T-helper 17 cell (primary cell): ENCODE measurements at places on chromosomes 4 and X.

GRCh38 chrX:85378461-85378860 lies 1.0 kb downstream of the POF1B start:
- no peak for DNase-seq

- no peak for DNase-seq
Observed at GRCh38 chr4:185139736-185140135, 3.3 kb upstream of the SLC25A4 start.

DNA sequence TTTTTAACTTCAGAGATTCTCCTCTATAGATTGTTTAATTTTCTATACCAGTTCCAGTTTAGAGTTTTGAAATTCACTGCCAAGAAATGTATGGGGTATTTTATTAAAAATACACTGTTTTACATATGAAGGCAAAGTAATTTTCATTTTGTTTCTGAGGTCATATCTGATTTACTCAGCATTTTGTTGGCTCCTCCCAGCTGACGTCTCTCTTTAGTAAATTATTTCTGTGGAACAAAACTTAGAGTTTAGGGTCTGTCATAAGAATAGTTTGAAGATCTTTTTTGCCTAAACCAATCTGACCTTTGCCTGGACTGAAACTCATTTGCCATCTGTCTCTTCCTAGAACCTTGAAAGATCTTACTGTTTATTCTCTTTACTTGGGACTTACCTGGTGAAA lies 16.9 kb downstream of the FNIP2 start:
- no peak for DNase-seq

GRCh38 chr4:77493120-77493752 lies 112.4 kb upstream of the CXCL13 start:
- no peak for DNase-seq

DNA sequence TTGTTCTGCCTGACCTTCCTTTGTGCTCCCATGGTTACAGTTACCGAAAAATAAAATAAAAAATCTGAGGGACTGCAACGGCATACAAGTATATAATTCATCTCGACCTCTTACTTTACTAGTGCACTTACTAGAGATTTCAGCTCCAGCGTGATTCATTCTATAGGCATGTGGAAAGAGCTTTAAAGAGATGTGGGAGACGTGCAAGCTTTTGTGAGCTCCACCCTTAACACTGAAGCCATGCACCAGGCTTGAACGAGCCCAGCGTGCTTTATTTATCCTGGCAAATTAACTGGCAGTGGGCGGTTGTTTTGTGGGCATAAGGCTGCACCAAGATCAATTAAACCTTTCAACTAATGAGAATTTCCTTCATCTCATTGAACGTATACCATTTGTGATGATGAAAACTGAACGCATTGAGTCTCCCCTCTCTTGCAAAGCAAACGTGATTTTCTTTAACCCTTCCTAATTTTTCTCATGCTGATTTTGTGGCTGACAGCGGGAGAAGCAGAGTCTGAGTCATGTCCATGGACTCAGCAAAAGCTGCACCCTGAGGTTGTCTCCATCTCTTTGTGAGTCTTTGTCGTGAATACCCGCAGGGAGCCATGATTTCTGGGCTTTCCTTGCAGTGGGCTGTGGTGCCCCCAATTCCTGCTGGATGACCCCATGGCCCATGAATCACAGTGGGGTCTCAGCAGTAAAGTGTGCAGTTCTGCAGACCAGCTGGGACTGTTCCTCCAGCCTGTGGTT lies 60.1 kb downstream of the MXRA5 start:
- DNase-seq = no peak

DNA sequence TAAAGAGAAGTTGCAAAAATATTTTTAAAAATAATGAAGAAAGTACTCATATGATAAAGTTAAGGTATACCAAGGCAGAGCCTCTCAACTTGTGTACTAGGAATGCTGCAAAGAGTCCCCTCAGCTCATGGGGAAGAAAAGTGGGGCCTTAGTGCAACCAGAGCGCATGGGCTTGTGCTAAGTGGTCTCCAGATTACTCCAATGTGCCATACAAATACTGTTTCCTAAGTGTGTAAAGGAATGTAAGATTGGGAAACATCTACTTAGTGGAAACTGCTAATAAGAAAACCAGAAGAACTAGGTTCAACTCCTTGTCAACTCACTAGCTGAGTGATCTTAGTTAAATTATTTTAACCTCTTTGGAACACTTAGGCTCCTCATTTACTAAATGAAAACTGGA lies 39.1 kb downstream of the NAF1 start:
- DNase-seq = no peak

DNA sequence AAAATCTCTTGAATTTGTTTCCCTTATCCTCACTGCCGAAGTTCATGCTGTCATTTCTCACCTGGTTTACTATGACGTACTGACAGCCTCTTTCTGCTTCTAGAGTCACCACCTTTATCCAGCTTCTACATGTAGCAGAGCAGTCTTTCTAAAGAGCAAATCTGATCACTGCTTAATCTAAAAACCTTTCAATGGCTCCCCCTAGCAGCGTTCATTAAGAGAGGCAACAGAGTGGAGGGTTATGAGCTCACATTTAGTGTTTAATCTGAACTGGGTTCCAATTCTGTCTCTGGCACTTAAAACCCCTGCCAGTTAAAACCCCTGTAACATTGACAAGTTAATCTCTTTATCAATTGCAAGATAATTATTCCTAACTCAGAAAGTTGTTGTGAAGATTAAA lies 4.4 kb downstream of the RBPJ start:
- DNase-seq = no peak

- DNase-seq = no peak
Observed at GRCh38 chr4:156888762-156889161, 82.8 kb downstream of the PDGFC start.

- no peak for DNase-seq
Observed at GRCh38 chr4:6907658-6908191, 1.9 kb upstream of the TBC1D14 start.

DNA sequence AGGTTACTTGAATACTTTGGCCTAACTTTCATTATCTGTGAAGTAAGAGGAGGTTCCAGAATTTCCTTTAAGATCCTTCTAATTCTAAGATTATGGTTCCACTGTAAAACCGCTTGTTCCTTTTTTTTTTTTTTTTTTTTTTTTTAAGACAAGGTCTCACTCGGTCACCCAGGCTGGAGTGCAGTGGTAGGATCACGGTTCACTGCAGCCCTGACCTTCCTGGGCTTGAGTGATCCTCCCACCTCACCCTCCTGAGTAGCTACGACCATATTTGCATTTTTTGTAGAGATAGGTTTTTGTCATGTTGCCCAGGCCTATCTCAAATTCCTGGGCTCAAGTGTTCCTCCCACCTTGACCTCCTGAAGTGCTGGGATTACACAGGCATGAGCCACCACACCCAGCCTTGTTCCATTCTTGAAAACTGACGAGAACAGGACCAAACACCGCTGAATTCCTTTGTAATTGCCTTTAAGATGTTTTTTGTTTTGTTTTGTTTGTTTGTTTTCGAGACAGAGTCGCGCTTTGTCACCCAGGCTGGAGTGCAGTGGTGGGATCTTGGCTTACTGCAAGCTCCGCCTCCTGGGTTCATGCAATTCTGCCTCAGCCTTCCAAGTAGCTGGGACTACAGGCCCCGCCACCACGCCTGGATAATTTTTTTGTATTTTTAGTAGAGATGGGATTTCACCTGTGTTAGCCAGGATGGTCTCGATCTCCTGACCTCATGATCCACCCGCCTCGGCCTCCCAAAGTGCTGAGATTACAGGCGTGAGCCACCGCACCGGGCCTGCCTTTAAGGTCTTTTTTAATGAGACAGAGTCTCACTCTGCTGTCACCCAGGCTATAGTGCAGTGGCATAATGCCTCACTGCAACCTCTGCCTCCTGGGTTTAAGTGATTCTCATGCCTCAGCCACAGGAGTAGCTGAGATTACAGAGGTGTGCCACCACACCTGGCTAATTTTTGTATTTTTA lies 6.8 kb downstream of the PDS5A start:
- no peak for DNase-seq

DNA sequence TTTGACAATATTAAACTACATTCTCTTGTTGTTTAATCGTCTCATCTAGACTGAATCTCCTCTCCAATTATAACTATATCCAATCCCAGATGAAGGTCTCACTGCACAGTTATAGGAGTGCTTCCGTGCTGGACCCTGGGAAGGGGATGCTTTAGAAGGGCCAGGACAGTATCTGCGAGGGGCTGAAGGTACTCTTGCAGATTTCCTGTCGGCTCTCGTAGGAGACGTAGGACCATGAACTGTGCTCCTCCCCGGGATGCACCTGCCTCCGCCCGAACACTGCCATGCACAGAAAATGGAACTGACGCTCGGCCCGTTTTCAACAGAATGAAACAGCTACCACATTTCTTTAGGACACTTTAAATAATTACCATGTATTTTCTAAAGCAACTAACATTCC lies 39.4 kb downstream of the FAT1 start:
- no peak for DNase-seq

GRCh38 chrX:97405031-97405660 lies 521.4 kb downstream of the RPA4 start:
- DNase-seq = no peak

DNA sequence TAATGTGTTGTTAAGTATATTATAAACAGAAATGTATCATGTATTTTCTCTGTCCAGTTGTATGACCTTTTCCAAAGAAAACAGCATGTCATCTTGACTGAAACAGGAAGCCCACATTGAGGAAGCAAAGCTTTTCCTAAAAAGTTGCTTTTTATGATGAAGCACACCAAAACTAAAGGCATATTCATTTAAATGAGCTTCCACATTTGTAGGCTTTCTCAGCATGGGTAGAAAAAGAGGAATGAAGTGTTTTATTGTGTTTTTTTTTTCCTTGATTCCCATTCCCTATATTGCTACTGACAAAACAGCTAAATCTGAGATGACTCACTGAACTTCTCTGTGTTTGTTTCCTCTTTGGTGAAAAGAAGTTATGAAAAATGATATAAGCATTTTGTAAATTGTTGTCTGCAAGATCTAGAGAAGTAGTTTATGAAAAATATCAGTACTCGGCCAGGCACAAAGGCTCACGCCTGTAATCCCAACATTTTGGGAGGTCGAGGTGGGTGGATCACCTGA lies 32.5 kb upstream of the FRAS1 start:
- DNase-seq = no peak

GRCh38 chr4:186227221-186227620 lies at the start of gene KLKB1:
TSS of gene KLKB1 (plus strand) at chr4:186227507. CDS start at chr4:186228196, 689 bp downstream.
- no peak for DNase-seq

DNA sequence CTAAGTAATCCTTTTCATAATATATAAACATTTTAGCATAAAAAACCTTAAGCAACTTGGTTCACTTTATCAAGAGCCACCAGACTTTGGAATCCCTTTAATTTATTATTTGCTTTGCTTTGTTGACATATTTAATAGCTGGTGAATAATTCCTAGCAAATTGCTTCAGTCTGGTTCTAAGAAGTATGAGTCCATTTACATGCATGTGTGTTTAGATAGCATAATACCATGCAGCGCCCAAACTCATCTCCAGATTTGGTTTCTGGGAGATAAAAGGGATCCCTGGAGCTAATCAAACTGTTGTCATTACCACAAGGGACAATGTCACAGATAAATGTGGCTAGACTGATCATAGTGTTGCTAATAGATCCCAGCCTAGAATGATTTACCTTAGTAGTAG lies 111.8 kb downstream of the TMEM144 start:
- DNase-seq = no peak

DNA sequence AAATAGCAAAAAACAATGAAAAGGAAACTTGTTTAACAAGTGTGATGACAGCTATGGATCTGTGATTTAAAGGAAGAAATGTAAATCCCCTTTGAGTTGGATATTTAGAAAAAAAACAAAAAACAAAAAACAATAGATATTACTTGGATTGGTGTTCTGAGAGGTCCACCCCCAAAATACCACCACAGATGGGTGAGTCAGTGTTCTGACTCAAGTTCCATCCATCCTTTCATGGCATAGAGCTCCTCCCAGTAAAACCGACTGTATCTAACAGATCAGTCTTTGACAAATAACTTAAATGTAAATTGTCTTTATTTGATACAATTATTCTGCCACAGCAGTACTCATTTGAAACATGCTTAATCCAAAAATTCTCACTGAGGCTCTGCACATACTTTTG lies 27.4 kb downstream of the TMPRSS11B start:
- no peak for DNase-seq

DNA sequence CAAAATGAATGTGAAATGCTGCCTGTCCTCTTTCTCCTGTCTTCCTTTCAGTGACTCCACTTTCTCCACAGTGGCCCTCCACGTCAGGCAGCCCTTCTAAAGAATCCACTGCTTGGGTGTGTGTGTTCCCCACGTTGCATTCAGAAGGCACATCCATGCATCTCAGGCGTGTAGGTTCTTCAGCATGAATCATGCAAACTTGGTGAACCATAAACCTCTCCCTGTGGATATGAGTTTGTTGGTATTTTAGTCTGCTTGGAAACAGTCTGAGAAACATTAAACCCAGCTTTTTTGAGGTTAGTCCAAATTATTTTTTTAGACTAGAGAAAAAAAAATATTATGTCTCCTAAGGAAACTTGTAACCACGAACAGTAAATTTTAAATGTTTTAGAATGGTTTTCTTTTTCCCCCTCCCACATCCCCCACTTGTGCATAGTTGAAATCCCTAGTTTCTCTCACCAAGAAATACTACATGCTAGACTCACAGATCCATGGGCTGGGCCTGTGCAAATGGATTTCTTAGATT lies 251.6 kb downstream of the CBR4 start:
- no peak for DNase-seq

- DNase-seq = no peak
Observed at GRCh38 chr4:121898150-121898549, 27.9 kb upstream of the BBS7 start.

- no peak for DNase-seq
Observed at GRCh38 chr4:30839583-30840520, 119.7 kb downstream of the PCDH7 start.

DNA sequence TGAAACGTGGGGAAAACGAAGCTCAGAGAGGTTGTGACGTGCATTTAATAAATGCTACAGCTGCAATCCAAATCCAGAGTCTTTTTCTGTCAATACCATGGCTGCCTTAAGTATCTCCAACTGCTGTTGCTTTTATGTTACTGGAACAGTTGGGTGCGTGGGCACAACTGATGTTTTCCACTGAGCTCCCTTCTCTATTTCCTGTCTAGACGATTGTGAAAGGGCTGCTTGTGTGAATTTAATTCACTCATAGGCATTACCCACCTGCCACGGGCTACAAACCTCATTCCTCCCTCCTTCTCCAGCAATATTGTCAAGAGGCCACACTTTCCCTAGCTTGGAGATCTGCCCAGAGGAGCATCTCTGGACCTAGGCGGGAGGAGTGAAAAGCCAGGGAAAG lies 526.0 kb downstream of the MID1IP1 start:
- no peak for DNase-seq

GRCh38 chrX:42119076-42119475 lies 195.7 kb upstream of the CASK start:
- DNase-seq = no peak

DNA sequence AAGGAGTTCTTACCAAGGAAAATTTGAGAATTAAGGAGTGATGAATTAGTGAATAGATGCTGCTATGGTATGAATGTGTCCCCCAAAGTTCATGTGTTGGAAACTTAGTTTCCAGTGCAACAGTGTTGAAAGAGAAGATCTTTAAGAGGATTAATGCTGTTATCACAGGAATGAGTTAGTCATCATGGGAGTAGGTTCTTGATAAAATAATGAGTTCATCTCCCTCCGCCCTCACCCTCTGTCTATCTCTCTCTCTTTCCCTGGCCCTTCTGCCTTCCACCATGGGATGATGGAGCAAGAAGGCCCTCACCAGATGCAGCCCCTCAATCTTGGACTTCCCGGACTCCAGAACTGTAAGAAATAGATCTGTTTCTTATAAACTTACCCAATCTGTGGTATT lies 38.3 kb upstream of the KLHL8 start:
- DNase-seq = no peak

- DNase-seq = no peak
Observed at GRCh38 chrX:133579631-133580030, 164.3 kb upstream of the GPC4 start.

- DNase-seq = no peak
Observed at GRCh38 chrX:100297728-100298127, 112.3 kb downstream of the PCDH19 start.
